SK-N-SH (cell line): ENCODE measurements at places on chromosomes 1 and 21. TPM values are rescaled to one million over a fixed set of nuclear protein-coding genes. Genes with fewer than 3 reads are reported as not detected.

DNA sequence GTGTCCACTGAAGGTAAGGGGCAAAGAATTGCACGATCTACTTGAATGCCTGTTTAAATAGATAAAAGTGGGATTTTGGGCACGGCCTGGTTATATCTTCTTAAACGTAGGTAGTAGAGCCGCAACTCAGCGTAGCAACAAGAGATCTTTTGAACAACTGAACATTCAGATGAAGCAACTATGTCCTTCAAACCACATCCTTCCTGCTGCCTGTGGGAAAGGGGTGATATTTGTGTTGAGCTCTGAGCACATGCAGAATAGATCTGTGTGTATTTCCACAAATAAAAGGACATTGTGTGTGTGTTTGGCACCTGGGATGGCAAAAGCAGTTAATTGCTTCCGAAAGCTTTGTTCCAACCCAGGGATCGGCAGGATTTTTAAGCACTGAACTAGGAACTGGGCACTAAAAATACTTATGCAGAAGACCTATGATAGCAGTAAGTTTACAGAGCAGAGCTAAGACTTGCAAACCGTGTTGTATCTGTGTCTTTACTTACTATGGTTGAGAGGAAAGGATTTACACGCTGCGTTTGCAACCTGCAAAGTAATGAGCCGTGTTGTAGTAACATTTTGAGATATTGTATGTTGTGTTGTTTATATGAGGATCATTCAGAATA is 333.4 kb downstream of the CHRM3 start:
- DNase-seq = no peak

FCN3 gene
- polyA plus RNA-seq = not detected in 2 replicates

- no peak for DNase-seq
These were observed 398.5 kb upstream of the VAMP3 start for GRCh38 chr1:7372477-7373120.

DNA sequence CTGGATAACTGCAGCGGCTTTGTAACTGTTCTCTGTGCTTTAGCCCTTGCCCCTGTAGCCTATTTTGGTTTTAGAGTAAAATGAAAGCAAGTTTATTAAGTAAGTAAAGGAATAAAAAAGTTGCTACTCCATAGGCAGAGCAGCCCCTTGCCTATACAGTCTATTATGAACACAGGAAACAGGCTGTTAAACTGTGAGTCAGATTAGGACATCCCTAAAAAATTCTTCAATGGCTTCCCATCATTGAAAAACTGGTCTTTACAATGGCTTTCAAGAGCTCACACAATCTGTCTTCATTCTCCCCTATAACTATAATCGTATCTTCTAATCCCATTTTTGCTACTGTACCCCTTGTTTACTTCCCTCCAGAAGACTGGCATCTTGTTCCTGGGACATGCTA is 43.0 kb downstream of the ATG4C start:
- DNase-seq = no peak
